ENCODE measurements at places on chromosomes 6 and 20.

DNA sequence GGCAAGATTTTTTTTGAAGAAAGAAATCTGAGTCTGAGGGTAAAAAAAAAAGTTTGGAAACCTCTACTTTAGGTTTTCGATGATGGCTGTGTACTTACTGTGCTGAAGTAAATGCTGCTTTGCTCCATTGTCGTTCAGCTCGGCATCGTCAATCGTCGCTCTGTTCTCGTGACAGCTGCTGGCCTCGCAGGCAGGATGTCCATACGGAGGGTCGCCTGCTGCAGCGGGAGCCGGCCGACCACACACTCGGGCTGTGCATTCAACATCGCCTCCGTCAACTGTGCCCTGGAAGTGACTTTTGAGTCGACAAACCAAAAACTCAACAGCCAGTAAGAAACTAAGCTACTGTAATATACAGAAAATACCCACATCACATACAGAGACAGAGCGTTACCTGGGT lies 53.1 kb upstream of the SMOC2 start:
- no peak for DNase-seq

- DNase-seq: no peak
Measured at GRCh38 chr6:90222008-90222407, 74.6 kb downstream of the BACH2 start.

- no peak for DNase-seq
Measured at GRCh38 chr6:67538032-67538431, 1097.0 kb upstream of the ADGRB3 start.

- DNase-seq: no peak
Measured at GRCh38 chr6:45697605-45698004, 318.1 kb downstream of the CLIC5 start.

- no peak for DNase-seq
Measured at GRCh38 chr6:39440039-39440426, 117.5 kb upstream of the KCNK16 start.

Measured in NCI-H748 treated with DMSO at 0.1 percent for 48 hours (cell line).